PC-9 (cell line): ENCODE measurements at places on chromosomes 2 and 18. TPM values are rescaled to one million over a fixed set of nuclear protein-coding genes. Genes with fewer than 3 reads are reported as not detected.

Gene TUBA4B
- total RNA-seq: not detected in 2 replicates

Gene SLC1A4
- total RNA-seq: 8.4 and 8.7 TPM in 2 replicates

DNA sequence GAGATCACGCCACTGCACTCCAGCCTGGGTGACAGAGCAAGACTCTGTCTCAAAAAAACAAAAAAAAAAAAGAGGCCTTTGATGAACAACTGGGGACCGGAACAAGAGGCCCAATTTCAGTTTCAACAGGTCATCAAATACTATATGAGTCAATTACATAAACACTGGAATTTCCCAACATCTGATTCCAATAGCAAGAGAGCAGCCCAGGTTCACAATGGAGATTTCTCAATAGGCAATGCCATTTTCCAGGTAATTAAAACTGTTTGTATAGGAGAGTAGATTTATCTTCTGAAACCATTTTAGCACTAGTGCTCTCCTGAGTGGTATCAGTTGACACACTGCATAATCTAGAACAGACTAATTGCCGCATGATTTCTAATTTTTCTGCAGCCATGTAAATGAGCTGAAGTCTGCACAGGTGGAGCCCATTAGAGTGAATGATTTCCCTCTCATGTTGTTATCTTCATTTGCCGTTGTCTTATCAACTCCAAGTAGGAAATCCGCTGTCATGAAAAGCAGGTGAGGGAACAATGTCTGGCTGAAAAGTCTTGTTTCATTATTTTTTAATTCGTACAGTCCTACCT lies 264.1 kb upstream of the MEIS1 start:
- no peak overlapping the region for H3K4me3 ChIP-seq
- no peaks in the 10 kb centered on the region for H3K36me3 ChIP-seq
- no peaks in the 10 kb centered on the region for H3K4me1 ChIP-seq
- no peaks in the 10 kb centered on the region for H3K27me3 ChIP-seq

- H3K4me1 ChIP-seq: peaks cover 67% of the 10 kb centered on the region
- H3K27ac ChIP-seq: peak overlapping the region; percentile 90
- peak; percentile 82 for DNase-seq
- H3K4me3 ChIP-seq: peak overlapping the region; percentile 45; the same call in 1 of the 2 replicates
Measured at GRCh38 chr2:220227266-220227920, 600.0 kb downstream of the SLC4A3 start.

Gene SP9
- not detected in 2 replicates for total RNA-seq

DNA sequence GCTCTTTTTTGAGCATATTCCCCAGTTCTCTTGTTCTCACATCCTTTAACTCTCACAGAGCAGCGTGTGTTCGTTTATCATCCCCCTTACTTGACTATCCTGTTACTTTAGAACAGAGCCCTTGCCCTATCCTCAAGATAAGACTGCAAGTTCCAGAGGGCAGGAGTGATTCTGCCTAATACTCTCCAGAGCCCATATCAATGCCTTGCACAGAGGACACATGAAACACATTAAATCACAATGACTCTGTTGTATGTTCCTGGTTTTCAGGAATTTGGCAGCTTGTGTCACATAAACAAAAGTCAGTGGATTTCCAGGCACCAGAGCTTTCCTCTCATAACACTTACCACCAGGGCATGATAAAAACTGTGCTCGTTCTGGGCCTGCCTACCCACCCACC lies 156.7 kb downstream of the RNF144A start:
- no peaks in the 10 kb centered on the region for H3K4me1 ChIP-seq
- no peak overlapping the region for H3K4me3 ChIP-seq
- H3K36me3 ChIP-seq: no peaks in the 10 kb centered on the region
- DNase-seq: no peak
- H3K27me3 ChIP-seq: peaks cover 15% of the 10 kb centered on the region

DNA sequence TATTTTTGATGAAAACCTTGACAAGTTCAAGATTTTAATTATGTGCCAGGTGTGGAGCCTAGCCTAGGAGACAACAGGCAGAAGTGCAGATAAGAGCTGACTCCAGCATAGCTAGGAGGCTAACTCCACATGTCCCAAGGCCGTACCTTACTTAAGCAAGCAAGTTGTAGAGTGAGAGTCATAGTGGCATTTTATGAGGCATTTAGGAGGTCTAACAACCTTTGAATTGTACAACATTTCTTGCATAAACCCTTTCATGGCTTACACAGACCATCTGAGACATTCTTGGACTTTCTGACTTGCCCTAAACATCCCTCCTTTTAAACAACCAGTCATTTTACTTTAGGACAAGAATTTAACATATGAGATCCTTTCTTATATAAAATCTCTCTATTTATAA lies 8.3 kb upstream of the SUCLG1 start:
- DNase-seq: no peak
- H3K27ac ChIP-seq: no peak overlapping the region
- H3K36me3 ChIP-seq: no peaks in the 10 kb centered on the region
- no peak overlapping the region for H3K4me3 ChIP-seq
- H3K27me3 ChIP-seq: no peaks in the 10 kb centered on the region

GRCh38 chr2:187918996-187919821 lies 365.0 kb upstream of the TFPI start:
- H3K4me3 ChIP-seq: no peak overlapping the region
- H3K27me3 ChIP-seq: no peaks in the 10 kb centered on the region
- no peaks in the 10 kb centered on the region for H3K36me3 ChIP-seq
- no peaks in the 10 kb centered on the region for H3K4me1 ChIP-seq
- no peak for DNase-seq
- H3K27ac ChIP-seq: no peak overlapping the region

- H3K4me1 ChIP-seq: peaks cover 49% of the 10 kb centered on the region
- peak overlapping the region; percentile 54 for H3K4me3 ChIP-seq
- H3K36me3 ChIP-seq: 0 out of 2 replicates have a peak, but pooled peaks cover 10% of the 10 kb centered on the region
- no peak for DNase-seq
- no peaks in the 10 kb centered on the region for H3K27me3 ChIP-seq
Measured at GRCh38 chr2:101328474-101329007, 20.0 kb upstream of the RNF149 start.

Gene POTEC
- not detected in 2 replicates for total RNA-seq

DNA sequence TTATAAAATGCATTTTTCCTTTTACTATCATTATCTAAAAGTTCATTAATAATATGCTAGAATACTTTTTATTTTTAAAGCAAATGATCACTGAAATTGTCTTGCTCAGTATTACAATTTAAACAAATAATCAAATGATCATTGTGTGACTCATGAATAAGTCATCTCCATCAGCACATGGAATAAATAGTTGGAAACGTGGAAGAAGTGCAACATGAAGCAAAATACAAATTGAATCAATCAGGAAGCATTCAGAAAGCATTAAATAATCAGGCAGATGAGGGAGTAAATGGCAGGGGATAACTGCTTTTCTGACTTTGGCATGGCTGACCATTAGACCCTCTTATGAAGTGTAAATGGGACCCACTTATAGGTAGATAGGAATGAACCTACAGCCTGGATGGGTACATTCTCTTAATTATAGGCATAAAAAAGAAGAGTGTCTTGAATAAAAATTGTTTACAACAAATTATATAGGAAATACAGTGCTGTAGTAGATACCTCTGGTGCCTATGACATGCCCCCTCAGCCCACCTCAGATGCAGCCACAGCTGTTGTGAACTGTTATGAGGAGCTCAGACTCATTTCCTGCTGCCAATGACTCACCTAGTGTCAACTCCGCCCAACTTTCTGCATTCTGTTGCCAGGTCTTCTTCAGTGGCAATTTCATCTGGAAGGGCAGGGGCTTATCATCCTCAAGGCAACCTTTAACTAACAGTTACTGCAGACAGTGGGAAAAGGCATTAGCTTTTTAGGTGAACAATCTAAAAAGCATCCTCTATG lies 936.0 kb downstream of the TRIB2 start:
- no peak overlapping the region for H3K4me3 ChIP-seq
- H3K4me1 ChIP-seq: no peaks in the 10 kb centered on the region; the same call in 1 of the 2 replicates
- H3K27ac ChIP-seq: no peak overlapping the region
- DNase-seq: no peak
- H3K36me3 ChIP-seq: no peaks in the 10 kb centered on the region

- peak; percentile 49 for DNase-seq
- no peak overlapping the region for H3K4me3 ChIP-seq
- H3K27me3 ChIP-seq: no peaks in the 10 kb centered on the region
- peak overlapping the region; percentile 41 for H3K27ac ChIP-seq
- peaks cover 41% of the 10 kb centered on the region for H3K4me1 ChIP-seq
Measured at GRCh38 chr2:170446078-170446477, 268.1 kb downstream of the MYO3B start.

GRCh38 chr18:23223641-23224040 lies 88.4 kb downstream of the CABLES1 start:
- H3K4me1 ChIP-seq: peaks cover 9% of the 10 kb centered on the region
- no peak overlapping the region for H3K4me3 ChIP-seq
- no peaks in the 10 kb centered on the region for H3K36me3 ChIP-seq
- no peak overlapping the region for H3K27ac ChIP-seq
- H3K27me3 ChIP-seq: no peaks in the 10 kb centered on the region

DNA sequence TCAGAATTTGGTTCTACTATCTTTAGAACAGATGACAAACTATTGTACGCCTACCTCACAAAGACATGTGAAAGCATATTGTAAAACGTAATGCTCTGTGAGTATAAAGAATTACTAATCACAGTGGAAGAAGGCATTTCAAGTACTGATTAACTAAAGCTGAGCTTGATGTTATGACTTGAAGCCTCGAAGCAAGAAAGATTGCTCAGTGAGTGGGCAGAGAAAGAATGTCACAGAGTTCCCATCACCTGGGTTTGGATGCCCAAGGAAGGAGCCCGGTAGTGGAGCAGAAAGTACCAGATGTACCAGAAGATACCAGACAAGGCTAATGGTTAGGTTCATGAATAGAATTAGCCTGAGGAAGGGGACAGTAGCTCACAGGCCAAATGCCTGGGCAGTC lies 39.5 kb upstream of the FAM110C start:
- DNase-seq: no peak
- no peaks in the 10 kb centered on the region for H3K4me1 ChIP-seq
- no peaks in the 10 kb centered on the region for H3K27me3 ChIP-seq
- H3K27ac ChIP-seq: no peak overlapping the region

GRCh38 chr2:182426918-182427240 lies at the start of gene PDE1A:
Gene PDE1A, minus strand, starts transcription at chr2:182427036.
- no peak for DNase-seq
- no peak within 1 kb of the TSS for H3K4me3 ChIP-seq
- H3K27ac ChIP-seq: no peak within 1 kb of the TSS
- no peaks in the 10 kb centered on the region for H3K36me3 ChIP-seq
- no peaks in the 10 kb centered on the region for H3K27me3 ChIP-seq
- H3K4me1 ChIP-seq: no peaks in the 10 kb centered on the region

GRCh38 chr2:127942002-127942401 lies 56.2 kb upstream of the AMMECR1L start:
- peaks cover 14% of the 10 kb centered on the region for H3K36me3 ChIP-seq
- no peaks in the 10 kb centered on the region for H3K4me1 ChIP-seq
- H3K27ac ChIP-seq: no peak overlapping the region
- no peaks in the 10 kb centered on the region for H3K27me3 ChIP-seq

DNA sequence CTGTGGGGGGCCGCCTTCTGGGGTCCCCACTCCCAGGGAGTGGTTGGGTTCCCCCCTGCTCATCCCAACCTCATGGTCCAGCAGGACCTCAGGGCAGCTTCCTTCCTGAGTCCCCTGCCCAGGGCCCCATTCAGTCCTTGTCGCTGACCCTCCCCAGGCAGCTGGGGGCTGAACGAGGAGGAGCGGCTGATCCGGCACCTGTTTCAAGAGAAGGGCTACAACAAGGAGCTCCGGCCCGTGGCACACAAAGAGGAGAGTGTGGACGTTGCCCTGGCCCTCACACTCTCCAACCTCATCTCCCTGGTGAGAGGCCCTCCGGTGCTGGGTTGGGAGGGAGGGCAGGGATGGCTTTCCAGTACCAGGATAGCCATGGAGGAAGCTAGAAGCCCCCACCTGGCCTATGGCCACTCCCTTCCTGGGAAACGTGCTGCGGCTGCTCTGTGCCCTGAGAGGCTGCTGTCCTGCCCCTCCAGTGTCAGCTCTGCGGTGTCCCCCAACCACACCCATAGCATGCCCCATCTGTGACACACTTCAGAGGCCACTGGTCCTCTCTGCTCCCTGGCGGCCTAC lies 497 bp downstream of the CHRND start:
- H3K27ac ChIP-seq: no peak overlapping the region
- no peak for DNase-seq
- peaks cover 29% of the 10 kb centered on the region for H3K27me3 ChIP-seq
- no peaks in the 10 kb centered on the region for H3K36me3 ChIP-seq

Gene ELMOD3
- total RNA-seq: 16.4 and 18.1 TPM in 2 replicates

DNA sequence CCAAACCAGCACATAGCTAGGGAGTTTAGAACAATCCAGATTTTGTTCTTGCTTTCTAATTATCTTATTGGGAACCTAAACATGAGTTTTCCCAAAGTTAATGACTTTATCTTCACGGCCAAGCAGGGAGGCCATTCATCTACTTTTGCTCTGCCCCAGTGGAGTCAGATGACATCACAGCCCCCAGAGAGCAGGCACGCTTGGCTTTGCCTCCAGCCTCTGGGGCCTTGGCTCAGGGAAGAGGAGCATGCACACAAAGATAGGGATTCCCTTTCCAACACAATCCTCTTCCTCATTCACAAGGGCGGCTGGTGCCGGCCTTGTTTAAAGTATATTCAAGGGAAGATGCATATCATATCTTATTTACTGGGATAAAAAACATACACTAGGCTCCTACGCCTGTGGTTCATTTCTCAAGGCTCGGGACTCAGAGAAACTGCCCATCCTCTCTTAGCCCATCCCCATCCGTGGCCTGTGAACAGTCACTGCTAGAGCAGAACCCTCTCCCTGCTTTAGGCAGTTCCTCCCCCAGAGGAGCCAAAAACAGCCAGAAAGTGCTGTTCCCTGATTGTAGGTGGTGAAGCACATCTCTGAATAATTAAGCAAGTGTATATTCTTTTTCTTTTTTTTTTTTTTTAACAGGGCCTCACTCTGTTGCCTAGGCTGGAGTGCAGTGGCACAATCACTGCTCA lies 21.2 kb downstream of the TGFA start:
- H3K4me1 ChIP-seq: peaks cover 54% of the 10 kb centered on the region
- no peak overlapping the region for H3K4me3 ChIP-seq

Gene MRO
- total RNA-seq: not detected in 2 replicates

Gene FHOD3
- total RNA-seq: 10.6 and 13.3 TPM in 2 replicates

DNA sequence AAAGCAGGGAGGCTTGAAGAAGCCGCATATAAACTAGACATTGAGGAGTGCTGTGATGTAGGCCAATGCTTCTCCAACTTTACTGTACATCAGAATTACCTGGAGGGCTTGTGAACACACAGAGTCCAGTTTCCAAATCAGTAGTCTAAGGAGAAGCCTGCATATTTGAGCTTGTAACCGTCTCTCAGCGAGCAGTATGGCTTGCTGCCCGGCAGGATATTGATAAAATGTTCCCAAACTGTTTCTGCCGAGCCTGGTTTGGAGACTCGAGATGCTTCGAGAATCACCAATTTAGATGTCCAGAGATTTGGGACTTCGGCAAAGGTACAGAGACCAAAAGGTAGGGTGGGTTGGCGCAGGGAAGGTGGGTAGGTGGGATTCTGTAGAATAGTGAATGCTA lies 11.0 kb upstream of the RAB31 start:
- H3K36me3 ChIP-seq: no peaks in the 10 kb centered on the region
- no peaks in the 10 kb centered on the region for H3K27me3 ChIP-seq
- H3K4me3 ChIP-seq: no peak overlapping the region
- DNase-seq: no peak
